CD4-positive, alpha-beta T cell treated with Interleukin-12 subunit alpha and Interleukin-12 subunit beta, for 1 hour (primary cell): ENCODE measurements at places on chromosomes 2 and 18.
A peak's percentile ranks its signal among the peaks of the same experiment; 100 is the strongest.

GRCh38 chr2:1602278-1603010 lies 141.9 kb downstream of the PXDN start:
- no peak for DNase-seq

DNA sequence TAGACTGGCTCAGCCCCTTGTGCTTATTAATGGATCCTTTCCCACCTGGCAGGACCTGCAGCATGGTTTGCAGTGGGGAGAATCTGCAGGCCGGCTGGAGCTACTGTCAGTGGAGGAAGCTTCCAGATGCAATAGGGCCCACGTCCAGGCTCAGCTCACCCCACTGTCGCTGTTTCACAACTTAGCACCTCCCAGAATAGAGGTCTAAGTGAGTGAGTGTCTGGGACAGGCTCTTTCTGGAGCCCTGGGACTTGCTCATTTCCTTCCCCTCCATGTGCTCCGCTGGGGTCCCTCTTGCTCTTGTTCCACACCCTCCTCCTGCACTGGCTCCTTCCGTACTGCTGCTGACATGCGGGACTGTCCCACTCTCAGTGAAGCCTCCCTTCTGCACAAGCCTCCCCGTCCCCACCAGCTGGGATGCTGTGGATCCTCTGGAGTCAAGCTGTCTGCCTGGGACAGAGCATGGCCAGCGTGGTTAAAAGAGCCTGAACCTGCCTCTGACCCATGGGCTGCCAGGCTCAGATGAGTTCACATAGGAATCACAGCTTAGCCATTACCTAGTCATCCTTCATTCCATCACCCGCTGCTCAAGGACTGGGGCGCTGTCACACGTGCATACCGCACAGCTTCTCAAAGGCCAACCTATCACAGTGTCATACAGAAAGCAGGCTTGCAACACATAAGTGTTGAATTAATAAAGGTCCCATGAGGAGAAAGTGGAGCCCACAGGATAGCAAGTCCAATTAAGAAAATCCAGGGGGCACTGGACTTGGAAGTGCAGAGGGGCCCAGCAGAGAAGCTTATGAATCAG lies 135.9 kb downstream of the ACKR3 start:
- no peak for DNase-seq

DNA sequence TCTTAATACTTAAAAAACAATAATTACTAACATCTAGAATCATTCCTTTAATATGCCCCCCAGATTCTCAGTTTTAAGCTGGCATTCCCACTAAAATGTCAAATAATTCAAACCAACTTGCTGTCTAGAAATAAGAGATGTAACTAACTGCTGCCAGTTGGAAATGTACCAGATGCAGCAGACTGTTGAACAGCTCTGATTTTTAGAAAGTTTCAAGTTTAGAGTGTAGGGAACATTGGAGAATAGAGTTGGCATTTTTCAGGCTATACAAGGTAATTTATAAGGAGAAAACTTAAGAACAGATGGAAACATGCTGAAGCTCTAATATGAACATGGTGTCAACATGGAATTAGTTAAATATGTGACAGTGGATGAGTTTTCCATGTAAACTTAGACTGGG lies 101.4 kb downstream of the PTRHD1 start:
- DNase-seq, result no peak

- peak; percentile 50 for DNase-seq
Measured at GRCh38 chr18:2846636-2847316, at the start of gene EMILIN2. Gene EMILIN2, plus strand, starts transcription at chr18:2847006. Its CDS starts 183 bp downstream, at chr18:2847189.

DNA sequence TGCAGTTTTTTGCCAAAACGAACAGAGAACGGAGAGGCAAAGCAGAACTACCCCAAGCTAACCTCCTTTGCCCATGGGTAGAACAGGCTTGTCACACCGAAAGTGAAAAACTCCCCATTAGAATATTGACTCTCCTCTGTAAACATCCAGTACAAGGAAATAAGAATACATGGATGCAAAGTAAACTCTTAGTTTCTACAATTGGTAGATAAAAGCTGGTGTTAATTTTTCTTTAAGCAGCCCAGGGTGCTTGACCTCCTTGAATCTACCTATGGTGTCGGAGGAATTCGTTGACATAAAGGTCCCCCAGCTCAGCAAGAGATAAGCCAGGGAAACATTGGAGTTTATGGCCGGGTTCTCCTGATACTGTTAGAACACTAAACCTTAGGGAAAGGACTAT lies 48.4 kb upstream of the DSG1 start:
- no peak for DNase-seq

GRCh38 chr2:100895402-100895801 lies 75.5 kb downstream of the NPAS2 start:
- DNase-seq, result no peak

- no peak for DNase-seq
Measured at GRCh38 chr2:76089683-76090082, 379.0 kb upstream of the GCFC2 start.

DNA sequence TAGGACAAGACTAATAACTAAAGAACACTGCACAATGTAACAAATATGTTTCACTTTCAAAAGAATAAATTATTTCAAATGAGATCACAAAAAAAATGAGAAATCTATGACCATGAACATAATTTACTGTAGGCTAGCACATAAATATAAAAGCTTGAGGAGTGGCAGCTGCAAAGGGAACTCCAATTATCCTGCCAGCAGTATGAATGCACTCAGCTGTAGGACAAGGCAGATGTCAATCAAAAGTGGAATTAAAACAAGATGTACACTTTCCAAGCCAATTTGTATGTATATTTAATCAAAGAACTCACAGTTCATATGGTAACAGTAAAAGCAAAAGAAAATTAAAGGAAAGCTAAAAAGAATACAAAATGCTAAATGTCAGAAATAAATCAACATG lies 76.6 kb upstream of the NCKAP5 start:
- DNase-seq, result no peak

- no peak for DNase-seq
Measured at GRCh38 chr2:12124790-12125189, 378.4 kb downstream of the LPIN1 start.

- no peak for DNase-seq
Measured at GRCh38 chr2:45781464-45781811, 130.0 kb downstream of the PRKCE start.

DNA sequence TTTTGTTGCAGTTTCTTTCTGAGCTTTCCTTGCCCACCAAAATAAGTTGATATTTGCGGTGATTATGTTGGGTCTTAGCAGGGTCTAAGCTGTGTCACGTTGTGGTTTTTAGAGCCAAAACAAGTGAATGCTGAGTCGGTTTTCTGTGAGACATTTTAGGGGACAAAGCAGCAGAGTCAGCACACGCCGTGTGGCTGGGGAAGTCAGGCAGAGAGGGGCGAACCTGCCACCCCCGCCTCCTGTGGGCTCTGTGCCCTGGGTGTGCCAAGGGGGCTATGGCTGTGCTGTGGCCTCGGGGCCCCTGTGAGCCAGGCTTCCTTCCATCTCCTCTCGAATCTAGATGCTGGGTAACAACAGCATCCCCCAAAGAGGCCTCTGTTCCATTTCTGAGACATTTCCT lies 30.8 kb upstream of the TMEM87B start:
- DNase-seq, result no peak

DNA sequence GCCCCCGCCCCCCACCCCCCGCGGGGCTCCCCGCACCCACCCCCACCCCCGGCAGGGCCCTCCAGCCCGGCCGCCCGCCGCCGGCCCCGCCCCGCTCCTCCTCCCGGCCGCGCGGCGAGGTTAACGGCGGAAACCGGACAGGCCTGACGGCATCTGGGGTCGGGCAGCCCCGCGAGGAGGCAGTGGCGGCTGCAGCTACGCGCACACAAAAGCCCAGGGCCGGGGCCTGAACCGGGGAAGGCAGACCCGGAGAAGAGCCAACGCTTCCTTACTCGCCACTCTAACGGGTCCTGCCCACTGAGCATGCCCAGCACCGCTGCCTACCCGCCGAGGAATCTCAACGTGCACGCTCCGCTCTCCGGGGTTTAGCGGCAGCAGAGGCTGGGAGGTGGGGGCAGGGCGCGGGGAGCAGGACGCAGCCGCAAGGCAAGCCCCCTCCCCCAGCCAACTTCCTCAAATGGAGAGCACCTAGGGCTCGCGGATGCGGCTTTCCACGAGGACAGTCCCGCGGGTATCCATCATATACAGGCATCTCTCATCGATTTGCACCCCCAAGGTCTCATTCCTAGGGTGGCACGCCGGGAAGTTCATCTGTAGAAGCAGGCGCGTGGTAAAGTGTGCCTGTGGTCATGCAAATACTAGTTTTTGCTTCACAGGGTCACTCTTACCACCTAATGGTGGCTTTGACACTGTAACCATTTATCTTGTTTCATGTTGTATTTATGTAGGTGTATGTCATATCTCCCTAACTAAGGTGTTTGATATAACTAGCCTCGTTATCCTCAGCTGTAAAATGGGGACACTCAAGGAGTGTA lies at the start of gene MEMO1:
Gene MEMO1 (minus strand): TSS at position 339 of the 815 bp plus-strand sequence. CDS start 761 bp downstream, outside the sequence.
- DNase-seq, result peak; percentile 89

- DNase-seq, result no peak
Measured at GRCh38 chr18:55413474-55413873, 174.5 kb downstream of the TCF4 start.

DNA sequence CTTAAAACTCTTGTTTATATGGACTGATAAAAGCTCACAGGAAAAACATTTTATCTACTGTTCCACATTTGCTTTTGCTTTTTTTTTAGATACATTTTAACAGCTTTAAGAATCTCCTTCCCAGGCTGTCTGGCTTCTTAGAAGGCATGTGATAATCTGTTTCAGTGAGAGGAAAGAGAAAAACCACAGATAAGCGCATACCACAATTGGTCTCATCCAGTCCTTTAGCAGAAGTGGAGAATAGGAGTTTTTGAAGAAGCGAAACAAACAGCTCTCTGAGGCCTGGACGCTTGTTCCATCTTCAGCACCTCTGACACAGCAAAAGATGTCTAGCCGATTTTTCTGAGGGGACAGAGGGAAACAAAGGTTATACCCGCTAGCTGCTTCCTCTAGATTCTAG lies 37.6 kb downstream of the RMC1 start:
- DNase-seq, result peak; percentile 40

DNA sequence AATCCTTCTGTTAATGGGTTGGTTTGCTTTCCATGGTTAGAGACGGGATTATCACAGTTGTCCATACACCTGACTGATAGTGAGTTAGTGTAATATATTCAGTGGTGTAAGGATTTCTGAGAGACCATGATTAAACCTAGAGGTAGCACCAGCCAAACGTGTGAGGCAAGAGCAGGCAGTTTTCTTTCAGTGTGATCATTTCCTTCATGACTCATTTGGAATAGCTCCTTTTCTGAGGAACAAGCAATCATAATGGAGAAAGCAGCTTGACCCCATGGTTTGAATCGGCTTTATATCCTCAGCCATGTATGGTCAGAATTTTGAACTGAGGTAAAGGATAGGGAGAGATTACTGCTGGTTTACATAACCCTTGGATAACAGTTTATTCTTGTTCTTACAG lies 2.9 kb downstream of the MXD1 start:
- no peak for DNase-seq

- DNase-seq, result no peak
Measured at GRCh38 chr2:9335322-9335832, 88.0 kb downstream of the ITGB1BP1 start.

- DNase-seq, result peak; percentile 39
Measured at GRCh38 chr2:47072728-47073191, 82.3 kb downstream of the STPG4 start.

DNA sequence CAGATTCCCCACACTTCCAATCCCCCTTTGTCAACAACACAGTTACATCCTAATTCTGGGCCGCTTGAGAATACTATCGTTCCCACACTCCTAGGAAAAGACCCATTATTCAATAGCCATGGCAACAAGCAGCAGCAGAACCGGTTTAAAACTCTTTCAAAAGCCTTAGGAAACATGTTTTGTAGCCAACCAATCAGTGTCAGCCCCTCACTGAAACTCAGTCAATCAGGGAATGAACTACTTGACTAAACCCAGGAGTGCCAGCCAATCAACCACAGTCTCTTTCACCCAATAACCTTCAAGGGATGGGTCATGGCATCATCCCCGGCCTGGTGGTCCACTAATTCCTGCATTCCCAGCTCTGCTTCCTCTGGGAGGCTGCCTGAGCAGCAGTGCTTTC lies 204.8 kb upstream of the HS6ST1 start:
- no peak for DNase-seq
